IMR-90 (cell line): ENCODE measurements at places on chromosomes 3 and 15.

- DNase-seq: no peak
These were observed 26.8 kb downstream of the NFKBIZ start for GRCh38 chr3:101876142-101876541.

DNA sequence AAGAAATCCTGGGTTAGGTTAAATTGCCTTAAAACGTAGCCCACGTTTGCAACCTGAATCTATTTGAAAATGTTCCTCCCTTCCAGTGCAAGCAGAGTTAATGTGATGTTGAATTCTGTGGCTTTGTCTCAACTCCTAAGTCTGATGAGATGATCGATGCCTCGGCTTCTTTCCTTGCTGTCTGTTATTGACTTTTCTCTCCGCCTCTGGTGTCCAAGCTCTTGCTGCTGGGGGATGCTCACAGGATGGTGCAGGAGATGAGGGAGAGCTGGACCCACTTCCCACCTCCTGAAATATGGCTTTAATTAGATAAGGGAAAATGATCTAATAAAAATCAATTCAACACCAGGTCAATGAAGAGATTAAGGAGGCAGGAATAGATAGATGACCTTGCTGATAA lies 407.9 kb upstream of the RGMA start:
- DNase-seq: no peak

GRCh38 chr3:50850639-50851511 lies 176.1 kb downstream of the DOCK3 start:
- no peak for DNase-seq

DNA sequence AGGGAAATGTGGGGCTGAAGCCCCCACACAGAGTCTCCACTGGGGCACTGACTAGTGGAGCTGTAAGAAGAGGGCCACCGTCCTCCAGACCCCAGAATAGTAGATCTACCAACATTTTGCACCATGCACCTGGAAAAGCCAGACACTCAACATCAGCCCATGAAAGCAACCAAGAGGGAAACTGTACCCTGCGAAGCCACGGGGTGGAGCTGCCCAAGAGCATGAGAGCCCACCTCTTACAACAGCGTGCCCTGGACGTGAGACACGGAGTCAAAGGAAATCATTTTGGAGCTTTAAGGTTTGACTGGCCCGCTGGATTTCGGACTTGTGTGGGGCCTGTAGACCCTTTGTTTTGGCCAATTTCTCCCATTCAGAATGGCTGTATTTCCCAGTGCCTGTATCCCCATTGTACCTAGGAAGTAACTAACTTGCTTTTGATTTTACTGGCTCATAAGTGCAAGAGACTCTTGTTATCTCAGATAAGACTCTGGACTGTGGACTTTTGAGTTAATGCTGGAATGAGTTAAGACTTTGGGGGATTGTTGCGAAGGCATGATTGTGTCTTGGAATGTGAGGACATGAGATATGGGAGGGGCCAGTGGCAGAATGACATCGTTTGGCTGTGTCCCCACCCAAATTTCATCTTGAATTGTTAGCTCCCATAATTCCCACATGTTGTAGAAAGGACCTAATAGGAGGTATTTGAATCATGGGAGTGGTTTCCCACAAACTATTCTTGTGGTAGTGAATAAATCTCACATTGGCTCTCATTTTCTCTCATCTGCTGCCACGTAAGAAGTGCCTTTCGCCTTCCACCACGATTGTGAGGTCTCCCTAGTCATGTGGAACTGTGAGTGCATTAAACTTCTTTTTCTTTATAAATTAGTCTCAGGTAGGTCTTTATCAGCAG lies 105.8 kb downstream of the CBLB start:
- DNase-seq: no peak

DNA sequence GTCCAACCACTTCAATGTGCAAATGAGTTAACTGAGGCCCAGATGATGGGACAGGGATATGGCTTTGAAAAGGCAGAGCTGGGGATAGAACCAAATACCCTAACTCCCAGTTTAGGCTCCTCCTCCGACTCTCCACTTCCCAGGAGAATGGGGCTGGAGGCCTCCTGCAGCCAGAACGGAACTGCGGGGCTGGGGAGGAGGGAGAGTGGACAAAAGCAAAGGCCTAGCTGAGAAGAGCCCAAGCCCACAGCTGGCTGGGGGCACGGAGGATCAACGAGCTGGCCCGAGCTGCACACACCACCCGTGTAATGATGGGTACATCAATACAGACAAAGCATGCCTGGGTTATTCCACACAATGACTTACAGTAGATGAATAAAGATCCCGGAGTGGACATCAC lies 74.8 kb downstream of the NUP210 start:
- DNase-seq: no peak

DNA sequence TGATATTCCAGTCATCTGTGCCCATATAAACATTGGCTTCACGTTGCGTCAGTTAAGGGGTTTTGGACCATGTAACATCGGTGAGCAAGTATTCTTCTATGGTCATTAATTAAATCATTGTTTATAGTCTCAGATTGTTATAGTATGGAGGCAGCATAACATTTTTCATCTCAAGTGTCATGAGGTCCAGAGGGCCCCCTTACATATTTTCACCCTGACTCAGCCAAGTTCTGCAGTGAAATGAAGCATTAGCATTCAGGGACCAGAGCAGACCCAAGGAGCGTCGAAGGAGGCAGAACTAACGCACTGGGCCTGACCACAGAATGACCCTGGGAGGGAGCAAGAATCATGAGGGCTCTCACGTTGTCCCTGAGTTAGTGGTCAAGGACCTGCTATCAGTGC lies 171.5 kb downstream of the LRTM1 start:
- DNase-seq: peak; percentile 94

- DNase-seq: no peak
These were observed 98.3 kb upstream of the SPATA12 start for GRCh38 chr3:56962206-56962605.

DNA sequence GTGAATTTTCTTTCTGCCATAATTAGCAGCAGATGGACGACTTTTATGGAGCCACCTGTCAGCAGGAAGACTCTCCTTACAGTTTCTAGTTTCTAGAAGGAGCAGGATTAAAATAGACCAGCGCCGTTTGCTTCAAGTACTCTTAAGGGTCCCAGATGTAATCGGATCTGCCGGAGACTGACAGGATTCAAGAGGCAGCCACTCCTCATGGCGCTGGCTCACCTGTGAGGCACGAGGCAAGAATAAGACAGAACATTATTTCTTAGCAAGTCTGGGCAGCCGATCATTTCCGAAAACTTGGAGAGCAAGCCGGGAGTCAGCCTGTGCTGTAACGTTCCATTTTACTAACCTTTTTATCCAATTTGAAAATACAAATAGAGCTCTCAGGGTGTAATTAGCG lies 410.4 kb upstream of the RORA start:
- DNase-seq: no peak

DNA sequence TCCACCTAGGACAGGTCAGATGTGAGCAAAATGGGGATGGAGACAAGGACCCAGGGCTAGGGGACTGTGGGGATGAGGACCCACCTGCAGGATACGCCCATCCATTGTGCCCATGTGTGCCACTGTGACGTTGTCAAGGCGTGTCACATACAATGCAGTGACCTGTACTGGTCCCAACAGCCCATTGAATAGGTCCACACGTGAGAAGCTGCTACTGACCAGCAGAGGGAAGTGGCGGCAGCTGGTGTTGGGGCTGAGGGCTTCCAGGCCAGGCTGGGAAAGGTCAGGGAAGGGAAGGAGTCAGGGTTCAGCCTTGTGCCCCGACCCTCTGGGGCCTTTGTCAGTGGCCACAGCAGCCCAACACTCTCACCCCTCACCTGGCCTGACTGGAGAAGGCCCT lies 4.7 kb downstream of the MST1R start:
- DNase-seq: no peak
